ENCODE measurements at places on chromosomes 5 and 9.
A peak's percentile ranks its signal among the peaks of the same experiment; 100 is the strongest.

GRCh38 chr9:94672811-94673487 lies 33.6 kb upstream of the FBP1 start:
- peak; percentile 78 for DNase-seq

- DNase-seq, result no peak
Observed at GRCh38 chr9:120375316-120375715, 204.7 kb downstream of the CDK5RAP2 start.

GRCh38 chr9:28120626-28121025 lies 547.3 kb upstream of the C9orf72 start:
- DNase-seq, result no peak

- no peak for DNase-seq
Observed at GRCh38 chr5:79111960-79112702, 522 bp downstream of the BHMT start.

DNA sequence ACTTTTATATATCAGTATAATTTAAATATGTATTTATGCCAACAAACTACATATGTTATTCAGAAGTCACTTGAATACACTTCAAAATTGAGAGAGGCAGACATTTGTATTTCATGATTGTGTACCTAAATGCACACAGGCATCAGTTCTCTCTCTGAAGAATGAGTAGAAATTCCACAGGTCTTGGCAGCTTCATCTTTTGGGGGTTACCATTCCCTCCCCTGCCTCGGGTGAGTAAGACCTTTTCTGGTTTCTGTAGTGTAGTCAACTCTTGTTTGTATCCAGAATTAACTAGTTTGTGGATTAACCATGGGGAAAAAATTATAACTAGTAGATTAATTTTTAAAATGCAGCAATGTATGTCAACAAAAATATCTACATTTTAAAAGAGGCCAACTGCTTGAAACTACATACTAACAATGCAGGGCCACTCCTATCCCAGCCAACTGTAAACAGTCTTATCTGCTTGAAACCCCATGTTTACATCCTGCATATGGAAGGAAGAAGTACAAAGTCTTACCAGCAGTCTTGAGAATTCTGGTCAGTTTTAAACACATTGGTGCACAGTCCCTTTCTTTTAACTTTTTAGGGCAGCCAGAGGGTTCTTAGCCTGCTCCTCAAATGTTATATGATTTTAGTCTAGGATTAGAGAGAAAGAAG lies 339.6 kb upstream of the KIF2A start:
- no peak for DNase-seq

DNA sequence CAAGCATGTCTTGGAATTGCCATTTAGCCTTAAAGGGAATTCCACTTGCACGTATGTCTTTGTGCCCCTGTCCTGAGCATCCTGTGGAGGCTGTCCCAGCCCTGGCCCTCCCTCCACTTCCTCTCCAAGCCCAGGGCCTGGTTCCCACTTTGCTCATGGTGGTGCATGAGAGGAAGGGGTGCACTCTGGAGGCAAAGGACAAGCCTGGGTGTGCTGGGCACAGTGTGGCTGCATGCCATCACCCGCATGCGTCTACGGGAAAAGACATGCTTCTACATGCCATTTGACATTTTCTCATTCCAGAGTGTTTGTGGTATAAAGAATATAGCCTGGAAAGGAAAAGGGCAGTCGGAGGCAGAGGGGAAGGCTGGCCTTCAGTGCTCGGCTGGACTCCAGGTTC lies 7.2 kb upstream of the IRX2 start:
- DNase-seq, result no peak

- peak; percentile 56 for DNase-seq
Observed at GRCh38 chr5:119049824-119050449, 20.9 kb upstream of the DMXL1 start.

GRCh38 chr9:14127656-14128055 lies 186.3 kb downstream of the NFIB start:
- DNase-seq, result no peak

DNA sequence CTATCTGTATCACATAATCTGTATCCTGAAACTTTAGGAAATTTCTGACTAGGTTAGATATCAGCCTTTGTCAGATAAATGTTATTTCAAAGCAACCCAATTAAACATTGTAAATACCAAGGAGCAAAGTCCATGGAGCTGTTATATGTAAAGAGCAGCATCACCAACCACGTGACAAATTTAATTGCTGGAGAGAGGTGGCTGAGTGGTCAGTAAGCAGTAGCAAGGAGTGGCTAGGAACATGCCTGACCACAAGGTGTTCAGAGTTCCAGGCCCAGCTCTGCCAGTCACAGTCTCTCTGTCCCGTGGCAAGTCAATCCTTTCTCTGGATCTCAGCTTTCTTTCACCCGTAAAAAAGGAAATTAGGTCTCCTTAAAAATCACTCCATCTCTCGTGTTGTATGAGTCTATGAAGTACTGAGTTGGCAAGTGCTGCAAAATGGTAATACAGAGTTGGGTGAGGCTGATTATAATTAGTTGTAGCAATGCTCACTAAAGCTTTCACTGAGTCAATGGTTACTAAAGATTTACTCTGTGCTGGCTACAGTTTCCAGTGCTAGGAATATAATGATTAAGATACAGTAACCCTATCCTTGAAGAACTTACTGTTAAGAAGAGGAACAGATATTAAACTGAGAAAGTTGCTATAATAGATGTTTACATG lies 166.1 kb downstream of the GNAQ start:
- DNase-seq, result no peak

Data from kidney glomerular epithelial cell (primary cell).